ENCODE measurements at places on chromosomes 1 and 21.

DNA sequence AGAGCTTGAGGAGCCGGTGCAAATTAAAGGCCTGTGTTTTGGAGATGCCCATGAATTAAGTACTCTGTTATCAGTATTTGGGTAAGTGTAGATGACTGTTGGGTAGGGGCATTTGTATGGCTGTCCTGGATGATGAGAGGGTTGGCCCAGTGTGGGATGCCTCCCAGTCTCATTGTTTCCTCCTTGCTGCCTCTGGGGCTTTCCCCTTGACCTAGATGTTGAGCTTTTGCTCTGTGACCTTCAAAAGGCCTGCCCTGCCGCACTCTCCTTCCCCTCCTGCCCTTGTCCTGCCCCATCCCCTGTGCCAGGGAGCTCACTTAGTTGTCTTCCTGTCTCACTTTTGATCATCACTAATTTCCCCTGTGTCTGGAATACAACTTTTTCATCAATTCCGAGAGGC lies 10.0 kb downstream of the GALNT2 start:
- DNase-seq: no peak

GRCh38 chr1:236407059-236407458 lies 13.0 kb downstream of the EDARADD start:
- no peak for DNase-seq

GRCh38 chr1:240987928-240988327 lies 369.1 kb downstream of the RGS7 start:
- no peak for DNase-seq

DNA sequence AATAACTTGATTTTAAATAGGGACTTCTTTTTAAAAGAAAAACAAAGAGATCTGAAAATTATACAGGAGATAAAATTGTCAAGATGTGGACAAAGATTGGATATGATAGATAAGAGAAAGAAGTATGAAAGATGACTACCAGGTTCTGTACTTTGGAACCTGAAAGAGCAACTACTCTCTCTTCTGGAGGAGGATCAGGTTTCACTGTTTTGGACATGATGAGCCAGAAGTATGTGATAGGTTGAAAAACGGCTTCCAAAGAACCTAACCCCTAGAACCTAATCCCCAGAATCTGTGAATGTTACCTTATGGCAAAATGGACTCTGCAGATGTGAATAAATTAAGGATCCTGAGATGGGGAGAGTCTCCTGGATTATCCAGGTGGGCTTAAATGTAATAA lies 26.2 kb downstream of the RSBN1 start:
- DNase-seq: no peak

DNA sequence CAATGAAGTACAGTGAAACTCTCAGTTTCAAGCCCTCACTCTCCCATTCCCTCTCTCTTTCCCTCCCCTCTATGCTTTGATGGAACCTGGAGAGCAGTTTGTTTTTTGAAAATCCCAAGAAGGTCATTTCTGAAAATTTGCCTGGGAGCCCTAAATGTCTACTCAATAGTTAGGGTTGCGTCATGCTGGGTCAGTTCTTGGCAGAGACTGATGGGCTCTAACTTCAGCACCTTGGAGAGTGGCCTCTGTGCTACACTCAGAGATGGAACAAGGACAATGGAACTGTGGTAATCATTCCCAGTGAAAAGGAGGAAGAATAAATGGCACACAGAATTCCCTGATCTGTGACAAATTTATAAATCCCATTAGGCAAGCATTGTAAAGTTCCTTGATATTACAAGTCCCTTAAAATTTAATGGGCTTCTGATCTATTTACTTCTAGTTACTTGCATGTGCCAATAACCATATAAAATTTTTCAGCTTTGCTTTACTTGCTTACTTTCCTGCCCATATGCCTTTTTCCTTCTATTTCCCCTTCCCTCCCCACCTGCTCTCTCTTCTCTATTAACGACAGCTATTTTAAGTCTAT lies 182.9 kb upstream of the KCND3 start:
- peak; percentile 61 for DNase-seq

DNA sequence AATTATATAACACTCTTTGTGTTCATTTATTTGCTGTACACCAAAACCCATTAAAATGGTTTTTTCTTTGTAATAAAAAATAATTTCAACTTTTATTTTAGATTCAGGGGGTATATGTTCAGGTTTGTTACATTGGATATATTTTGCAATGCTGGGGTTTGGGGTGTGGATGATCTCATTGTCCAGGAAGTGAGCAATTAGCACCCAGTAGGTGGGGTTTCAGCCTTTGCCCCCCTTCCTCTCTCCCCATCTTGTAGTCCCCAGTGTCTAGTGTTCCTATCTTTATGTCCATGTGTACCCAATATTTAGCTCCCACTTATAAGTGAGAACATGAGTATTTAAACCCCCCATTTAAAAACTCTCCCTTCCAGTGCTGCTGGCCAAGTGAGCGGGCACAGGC lies 184.6 kb downstream of the RHOU start:
- no peak for DNase-seq

- DNase-seq: no peak
Measured at GRCh38 chr1:83764209-83764608, 234.7 kb downstream of the TTLL7 start.

GRCh38 chr1:66176012-66176715 lies 357.8 kb upstream of the SGIP1 start:
- DNase-seq: no peak

- DNase-seq: no peak
Measured at GRCh38 chr1:10211805-10212410, 1.5 kb downstream of the KIF1B start.
